ENCODE measurements at places on chromosomes 11 and 22.
A peak's percentile ranks its signal among the peaks of the same experiment; 100 is the strongest.

GRCh38 chr11:134079317-134079716, 10.4 kb downstream of the JAM3 start:
- no peak for DNase-seq

DNA sequence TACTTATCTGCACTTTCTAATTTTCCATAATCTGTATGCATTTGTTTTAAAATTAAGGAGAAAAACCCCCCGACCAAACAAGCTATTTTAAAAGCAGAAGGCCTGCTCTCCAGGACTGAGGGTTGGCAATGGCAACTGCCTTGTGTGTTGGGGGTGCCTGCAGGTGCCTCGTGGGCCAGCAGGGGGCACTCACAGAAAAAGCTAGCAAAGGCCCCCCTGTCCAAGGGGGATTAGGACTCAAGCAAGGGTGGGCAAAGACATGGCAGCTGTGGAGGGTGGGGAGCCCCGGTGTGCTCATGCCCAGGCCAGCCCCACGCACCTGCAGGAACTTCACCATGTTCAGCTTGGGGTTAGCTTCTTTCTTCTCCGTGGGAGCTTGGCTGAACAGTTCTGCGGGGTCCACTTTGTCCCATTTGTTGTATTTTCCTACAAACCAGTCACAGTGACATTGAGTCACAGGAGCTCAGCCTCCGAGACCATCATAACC, 10.3 kb downstream of the TOP3B start:
- no peak for DNase-seq

GRCh38 chr22:46201059-46201757, 48.9 kb downstream of the CDPF1 start:
- DNase-seq, result no peak

GRCh38 chr22:39309364-39309861, 10.0 kb downstream of the RPL3 start:
- DNase-seq, result no peak

DNA sequence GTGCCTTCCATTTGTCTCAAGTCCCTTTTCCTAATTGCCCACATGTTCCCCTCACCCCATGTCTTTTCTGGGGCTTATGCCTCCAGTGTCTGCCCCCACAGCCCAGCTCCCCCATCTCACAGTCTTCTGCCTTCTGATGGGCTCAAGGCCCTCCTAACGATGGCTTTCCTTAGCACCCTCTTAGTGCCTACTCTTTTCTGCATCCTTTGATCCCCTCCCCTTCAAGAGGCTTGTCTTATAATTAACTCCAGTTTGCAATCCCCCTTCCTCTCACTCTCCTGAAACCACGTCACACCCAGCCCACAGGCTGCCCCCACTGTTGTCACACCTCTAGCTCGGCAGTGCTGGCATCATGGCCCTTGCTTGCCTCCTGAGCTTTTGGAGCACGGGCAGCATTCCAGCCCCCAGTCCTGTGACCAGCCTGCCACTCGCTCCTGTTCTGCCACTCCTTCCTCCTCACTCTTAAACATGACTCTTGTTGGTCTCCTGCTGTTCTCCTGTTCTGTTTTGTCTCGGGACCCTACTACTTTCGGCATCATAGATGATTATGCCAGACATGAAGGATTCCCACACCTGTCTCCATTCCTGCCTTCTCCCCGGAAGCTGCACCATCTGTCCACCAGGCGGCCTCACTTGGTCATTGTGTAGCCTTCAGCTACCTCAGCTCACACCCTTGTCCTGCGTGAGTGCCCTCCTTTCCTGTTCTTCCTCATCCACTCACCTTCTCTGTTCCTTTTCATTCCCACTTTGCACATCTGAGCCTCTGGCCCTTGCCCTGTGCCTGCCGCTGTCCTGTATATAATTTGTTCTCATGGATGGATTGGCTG, 26.1 kb downstream of the UBE2L3 start:
- DNase-seq, result no peak

DNA sequence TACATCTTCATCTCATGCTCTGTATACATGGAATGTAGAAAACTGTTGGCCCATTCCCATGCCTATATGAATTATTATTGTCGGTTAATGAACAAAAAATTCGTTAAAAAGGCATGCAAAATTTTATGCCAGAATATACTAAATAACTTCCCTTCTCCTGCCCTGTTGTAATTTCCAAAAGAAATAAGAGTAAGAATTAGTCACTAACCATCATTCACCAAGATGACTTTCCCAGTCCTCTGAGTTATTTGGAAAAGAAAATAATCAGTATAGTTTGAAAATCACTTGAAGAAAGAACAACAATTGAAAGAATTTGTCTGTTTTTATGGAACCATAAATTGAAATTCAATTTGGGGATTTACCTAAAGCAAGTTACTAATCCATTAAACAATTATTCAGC, 1149.1 kb upstream of the RAG2 start:
- DNase-seq, result no peak

- DNase-seq, result no peak
These were observed 244.5 kb upstream of the POU2AF2 start for GRCh38 chr11:111001081-111001430.

DNA sequence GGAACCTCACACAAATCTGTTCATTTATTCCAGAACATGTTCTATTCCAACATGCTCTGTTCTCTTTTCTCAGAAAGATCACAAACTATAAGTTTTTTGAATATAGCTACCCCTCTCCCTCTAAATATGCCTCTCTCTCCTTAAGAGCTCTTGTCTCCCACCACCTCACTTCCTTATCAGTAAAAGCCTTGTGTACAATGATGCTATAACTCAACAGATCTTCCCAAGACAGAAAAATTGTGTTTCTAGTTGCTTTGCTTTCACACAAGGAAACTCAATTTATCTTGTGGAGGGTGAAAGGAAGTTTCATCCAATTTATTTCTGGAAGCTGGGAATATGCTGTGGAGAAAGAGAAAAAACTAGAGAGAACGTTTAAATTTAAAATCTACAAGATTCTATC, 64.4 kb downstream of the FAM76B start:
- DNase-seq, result no peak

DNA sequence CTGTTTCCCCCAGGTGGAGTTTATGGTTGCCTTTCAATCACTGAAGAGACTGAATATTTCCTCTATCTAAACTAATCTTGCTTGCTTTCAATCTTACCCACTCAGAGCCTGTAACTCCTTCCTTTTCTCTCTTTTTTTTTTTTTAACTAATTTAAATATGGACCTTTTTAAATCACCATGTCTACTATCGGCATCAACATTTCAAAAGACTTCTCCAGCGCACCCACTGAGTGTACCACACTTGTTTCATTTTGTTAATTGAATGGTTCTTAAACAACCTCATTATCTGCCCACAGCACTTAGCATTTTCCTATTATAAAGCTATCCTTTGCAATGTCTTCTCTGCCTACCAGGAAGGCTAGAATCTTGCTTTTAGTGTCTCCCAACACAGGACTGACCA, 1212.5 kb downstream of the LRRC4C start:
- DNase-seq, result no peak

GRCh38 chr11:67357831-67358670, 4.7 kb upstream of the POLD4 start:
- no peak for DNase-seq

DNA sequence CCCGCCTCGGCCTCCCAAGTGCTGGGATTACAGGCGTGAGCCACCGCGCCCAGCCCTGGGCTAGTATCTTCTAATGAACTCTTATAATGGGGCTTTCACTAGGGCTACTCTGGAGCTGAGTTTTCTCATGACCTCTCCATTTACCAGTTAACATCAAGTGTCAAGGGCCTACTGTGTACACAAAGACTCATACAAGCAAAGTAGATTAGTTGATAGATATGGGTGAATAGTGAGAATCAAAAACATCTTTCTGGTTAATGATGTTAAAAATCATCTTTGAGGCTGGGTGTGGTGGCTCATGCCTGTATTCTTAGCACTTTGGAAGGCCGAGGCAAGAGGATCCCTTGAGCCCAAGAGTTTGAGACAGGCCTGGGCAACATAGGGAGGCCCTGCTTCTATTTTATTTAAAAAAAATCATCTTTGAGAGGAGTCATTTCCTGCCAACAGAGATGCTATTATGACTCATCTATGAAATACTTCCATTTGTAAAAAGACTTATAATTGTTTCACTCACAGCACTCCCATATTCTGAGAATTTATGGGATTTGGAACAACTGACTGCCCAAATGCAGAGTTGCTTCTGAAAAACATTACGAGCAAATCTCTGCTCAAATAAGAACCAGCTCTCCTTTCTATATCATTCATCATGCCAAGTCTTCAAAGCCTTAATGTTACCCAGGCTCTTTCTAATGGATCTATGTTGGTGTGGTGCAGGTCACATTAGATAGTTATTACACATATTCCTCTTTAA, 57.0 kb downstream of the GDPD4 start:
- DNase-seq, result no peak

GRCh38 chr22:49063545-49063890, 764.2 kb downstream of the BRD1 start:
- no peak for DNase-seq

DNA sequence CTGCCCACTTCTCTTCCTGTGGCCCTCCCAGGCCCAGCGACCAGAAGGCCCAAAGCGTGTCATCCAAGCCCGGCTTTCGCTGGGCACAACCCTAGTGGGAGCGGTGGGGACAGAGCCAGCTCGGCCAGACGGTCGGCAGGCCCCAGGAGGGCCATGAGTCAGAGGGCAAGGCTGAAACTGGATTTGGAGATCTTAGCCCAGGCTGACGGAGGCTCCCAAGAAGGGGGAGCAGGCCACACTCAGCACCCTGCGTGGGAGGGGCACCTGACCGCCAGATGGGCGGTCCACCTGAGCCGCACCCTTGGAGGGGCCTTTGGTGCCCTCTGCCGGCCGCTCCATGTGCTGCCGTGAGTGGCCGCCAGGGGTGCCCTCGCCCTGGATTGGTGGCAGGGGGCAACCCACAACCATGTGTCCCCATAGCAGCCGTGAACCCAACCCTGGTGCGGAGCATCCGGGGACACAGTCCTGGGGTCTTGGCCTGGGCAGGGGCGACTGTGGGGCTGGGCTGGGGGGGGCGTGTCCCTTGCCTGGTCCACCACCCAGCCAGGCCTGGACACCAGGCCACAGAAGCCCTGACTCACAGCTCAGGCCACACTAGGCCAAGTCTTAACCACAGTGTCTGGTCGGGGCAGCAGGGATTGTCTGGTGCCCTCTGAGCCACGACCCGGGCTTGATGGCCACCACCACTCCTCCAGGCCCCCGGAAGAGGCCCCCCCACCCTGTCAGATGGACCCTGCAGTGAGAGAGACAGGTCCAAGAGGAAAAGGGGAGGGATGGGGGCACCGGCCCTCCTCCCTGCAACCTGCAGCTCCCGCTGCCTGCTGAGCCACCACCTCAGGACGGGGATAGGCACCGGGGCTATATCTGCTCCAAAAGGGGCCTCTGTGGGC, 19.2 kb upstream of the TALDO1 start:
- peak; percentile 74 for DNase-seq

- DNase-seq, result no peak
These were observed 43.5 kb downstream of the CD44 start for GRCh38 chr11:35182317-35182939.

- DNase-seq, result no peak
These were observed 152.9 kb downstream of the DBX1 start for GRCh38 chr11:20007386-20007785.

DNA sequence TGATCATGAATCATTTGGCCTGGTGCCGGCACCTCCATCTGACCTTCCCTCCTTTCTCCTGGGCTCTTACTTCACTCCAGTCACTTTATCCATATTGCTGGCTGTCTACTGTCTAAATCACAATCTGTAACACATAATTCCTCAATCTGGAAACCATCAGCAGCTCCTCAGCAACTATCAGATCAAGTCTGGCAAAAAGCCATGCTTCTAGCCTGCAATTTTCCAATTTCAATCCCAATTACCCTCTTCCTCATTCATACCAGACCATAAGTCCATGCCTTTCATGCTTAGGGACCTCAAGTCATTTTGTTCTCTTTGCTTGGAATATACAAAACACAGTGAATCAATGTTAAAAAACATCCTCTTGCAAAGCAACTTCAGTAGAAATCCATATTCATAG, 882.8 kb upstream of the ANO3 start:
- DNase-seq, result no peak

DNA sequence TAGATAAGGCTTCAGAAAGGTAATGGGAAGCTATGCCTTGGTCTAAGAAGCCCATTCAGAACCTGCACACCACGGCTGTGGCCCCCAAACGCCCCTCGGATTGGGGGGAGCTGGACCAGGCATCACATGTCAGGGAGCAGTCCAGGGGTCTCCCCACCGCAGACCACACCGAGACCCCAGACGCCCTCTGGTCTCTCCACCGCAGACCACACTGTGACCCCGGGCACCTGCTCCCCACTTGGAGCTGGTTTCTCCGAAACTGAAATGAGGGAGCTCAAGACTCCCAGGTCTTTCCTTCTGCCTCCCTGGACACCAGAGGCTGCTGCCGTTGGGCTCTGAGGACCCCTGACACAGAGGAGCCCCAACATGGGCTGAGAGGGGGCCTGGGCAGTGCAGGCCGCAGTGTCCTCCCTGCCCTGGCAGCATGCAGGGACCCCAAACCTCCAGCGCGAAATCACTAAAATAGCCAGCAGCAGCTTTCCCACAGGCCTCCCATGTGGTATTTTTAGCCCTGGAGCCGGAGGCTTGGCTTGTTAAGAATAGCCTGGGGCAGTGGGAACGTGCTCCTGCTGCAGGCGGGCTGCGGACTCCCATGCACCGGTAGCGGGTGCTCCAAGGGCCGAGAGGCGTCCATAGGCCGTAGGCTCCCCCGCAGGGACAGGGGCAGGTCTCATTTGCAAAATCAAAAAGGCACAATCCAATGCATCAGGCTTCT, 7.7 kb downstream of the LINC01488 start:
- DNase-seq, result no peak

DNA sequence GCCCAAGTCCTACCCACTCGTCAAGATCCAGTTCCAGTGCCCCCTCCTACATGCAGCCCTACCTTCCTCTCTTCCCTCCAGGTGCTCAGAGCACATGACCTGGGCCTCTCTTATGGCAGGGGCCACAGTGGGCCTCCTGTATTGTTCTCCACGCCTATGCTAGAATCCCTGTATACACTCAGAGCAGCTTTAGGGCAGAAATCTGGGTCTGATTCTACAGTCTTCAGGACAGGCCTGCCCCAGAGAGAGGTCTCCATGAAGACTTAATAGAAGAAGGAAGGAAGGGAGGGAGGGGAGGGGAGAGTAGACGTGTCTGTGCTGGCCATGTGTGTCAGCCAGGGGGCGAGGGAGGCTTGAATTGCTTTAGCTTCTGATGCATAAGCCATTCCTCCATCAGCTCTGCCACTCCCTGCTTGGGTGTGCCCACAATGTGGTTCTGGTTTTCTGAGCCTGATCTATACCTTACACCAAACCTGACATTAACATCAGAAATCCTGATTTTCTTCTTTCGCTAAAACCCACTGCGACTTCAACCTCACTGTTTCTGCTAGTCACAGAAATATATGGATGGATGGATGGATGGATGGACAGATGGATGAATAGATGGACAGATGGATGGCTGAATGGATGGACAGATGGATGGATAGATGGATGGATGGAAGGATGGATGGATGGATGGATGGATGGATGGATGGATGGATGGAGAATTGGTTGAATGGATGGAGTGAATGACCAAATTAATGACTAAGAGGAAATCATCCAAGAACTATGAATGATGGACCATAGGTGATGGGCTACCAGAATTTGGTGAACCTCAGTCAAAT, 56.6 kb upstream of the PRDM11 start:
- no peak for DNase-seq
